ENCODE measurements at places on chromosomes 3 and 15.
A peak's percentile ranks its signal among the peaks of the same experiment; 100 is the strongest.

GRCh38 chr3:178022599-178022998, 513.6 kb upstream of the KCNMB2 start:
- no peak for DNase-seq

DNA sequence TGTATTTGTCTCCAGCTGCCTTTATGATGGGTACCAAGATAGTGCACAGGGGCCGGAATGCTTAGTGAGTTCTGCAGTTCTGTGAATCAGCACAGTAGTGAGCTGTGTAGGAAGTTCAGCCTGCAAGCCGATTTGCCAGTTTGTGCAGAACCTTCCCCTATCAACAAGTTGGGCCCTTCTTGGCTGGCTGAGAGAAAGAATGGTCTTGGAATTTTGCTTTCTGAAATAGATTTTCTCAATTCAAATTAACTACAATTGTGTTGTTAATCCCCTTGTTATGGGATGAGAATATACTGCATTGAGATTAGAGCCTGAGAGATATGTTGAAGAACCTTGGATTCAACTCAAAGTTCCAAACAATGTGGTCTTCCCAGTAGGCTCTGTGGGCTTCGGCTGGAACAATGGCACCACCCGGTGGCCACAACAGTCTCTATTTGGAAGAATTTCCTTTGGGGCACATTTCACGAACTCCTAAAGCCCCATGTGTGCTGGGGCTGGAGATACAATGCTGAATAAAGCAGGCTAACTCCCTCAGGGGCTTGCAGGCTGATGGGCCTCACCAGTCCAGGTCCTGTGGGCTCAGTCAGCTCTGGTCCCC, 59.1 kb downstream of the TRIM42 start:
- peak; percentile 43 for DNase-seq

DNA sequence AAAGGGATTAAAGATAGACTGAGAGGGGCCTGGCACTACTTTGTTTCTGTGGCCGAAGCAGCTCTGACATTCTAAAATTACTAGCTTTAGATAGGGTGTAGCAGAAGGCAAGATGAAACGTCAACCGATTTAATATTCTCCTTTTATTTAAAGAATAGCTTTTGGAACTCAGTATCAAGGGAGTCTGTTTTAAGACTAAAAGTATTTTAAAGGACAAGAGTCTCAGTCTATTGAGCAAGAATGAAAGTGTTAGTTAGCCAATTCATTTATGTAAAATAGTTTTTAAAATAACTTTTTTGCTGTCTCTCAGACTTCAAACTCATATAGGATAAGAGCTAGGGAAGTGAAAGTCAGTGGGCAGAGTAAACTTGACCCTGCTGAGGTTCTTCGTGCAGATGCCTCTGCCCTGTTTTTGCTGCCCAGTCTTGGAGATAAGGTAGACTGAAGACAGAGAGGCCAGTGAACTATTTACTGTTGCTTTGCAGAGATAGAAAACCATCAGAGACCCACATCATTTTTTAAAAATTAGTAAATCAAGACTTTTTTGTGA, 1090.9 kb downstream of the ROBO2 start:
- DNase-seq, result no peak

DNA sequence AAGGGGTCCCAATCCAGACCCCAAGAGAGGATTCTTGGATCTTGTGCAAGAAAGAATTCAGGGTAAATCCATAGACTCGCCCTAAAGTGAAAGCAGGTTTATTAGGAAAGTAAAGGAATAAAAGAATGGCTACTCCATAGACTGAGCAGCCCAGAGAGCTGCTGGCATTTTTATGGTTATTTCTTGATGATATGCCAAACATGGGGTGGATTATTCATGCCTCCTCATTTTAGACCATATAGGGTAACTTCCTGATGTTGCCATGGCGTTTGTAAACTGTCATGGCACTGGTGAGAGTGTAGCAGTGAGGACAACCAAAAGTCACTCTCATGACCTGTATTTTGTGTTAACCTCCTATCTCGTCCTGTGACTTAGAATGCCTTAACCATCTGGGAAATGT, 142.2 kb downstream of the DOCK3 start:
- no peak for DNase-seq

GRCh38 chr15:84725001-84725491, 9.1 kb upstream of the SEC11A start:
- DNase-seq, result no peak

DNA sequence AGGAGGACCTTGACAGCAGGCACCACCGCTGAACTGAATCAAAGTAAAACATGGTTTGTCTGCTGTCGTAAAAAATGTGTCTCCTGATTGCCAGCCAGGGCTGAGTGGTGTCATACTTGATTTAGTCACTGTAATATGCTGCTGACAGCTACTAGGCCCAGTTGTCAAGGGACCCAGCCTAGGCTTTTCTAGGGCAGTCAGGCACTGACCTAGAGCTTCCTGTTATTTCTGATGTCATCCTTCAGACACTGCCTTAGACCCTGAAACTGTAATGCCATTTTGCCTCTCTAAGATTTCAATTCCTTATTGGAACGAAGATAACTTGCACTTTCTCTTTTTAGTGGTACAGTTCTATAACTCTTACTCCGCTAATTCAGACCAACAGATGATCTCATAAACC, 2.6 kb upstream of the MRPL3 start:
- no peak for DNase-seq

DNA sequence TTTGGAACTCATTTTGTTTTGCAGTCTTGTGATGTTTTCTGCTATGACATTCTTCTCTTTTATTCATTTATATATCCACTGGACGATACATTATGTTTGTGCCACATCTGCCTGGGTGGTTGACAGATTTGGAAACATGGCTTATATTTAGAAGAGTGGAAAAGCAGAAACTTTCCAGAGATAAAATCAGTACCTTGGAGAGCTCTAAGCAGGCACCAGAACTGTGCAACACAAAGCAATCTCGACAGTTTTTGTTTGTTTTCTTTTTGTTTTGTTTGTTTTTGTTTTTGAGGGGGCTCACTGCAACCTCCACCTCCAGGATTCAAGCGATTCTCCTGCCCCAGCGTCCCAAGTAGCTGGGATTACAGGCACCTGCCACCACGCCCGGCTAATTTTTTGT, 45.5 kb downstream of the SYN2 start:
- DNase-seq, result no peak

GRCh38 chr3:26967501-26967900, 344.9 kb downstream of the LRRC3B start:
- no peak for DNase-seq

DNA sequence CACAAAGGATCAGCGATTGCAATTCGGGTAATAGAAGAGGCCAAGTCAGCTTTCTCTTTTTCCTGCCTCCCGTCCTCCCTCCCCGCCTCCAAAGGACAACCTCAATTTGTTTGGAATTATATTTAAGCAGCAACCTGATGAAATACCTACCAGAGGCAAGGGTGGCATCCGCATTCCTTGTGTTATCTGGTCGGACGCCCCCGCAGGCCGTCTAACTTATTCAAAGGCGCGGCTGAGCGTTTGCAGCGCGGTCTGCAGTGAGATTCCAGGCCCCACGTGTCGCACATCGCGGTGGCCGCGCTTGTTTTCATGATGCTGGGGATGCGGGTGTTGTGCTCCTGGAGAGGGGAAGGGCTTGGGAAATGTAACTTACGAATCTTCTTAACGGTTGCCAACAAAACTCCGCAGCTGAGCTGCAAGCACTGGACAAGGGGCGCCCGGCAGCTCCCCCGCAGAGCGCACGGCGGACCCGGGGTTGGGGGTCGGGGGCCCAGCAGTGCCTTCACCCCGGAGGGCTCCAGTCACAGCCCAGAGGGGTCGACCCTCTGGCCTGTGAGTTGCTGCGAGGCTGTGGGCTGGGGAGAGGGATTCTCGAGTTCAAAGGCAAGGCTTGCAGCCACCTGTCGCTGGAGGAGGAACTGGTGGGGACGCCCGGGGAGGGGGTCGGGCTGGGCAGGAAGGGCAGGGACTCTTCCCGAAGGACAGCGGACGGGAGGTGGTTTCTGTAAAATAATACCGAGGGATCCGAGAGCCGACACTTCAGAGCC, 20.5 kb upstream of the RGMA start:
- no peak for DNase-seq

- no peak for DNase-seq
These were observed 54.3 kb upstream of the ADCY5 start for GRCh38 chr3:123503203-123503602.

DNA sequence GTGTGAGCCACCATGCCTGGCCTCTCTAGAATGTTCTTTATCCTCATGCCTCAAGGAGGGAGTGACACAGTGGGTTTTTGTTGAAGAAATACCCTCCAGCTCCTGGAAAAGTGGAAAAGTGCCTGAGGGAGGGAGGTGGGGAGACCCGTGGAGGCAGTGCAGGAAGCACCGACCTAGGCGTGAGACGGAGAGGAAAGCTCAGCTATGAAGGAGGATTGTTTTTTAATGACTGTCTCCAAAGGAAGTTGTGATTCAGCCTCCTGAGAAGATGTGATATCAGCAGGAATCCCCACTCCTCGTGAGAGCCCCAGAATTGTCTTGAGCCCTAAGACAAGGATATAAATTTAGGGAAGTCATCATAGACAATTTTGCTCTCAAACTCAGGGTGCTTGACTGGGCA, 21.7 kb downstream of the RPLP1 start:
- DNase-seq, result no peak

DNA sequence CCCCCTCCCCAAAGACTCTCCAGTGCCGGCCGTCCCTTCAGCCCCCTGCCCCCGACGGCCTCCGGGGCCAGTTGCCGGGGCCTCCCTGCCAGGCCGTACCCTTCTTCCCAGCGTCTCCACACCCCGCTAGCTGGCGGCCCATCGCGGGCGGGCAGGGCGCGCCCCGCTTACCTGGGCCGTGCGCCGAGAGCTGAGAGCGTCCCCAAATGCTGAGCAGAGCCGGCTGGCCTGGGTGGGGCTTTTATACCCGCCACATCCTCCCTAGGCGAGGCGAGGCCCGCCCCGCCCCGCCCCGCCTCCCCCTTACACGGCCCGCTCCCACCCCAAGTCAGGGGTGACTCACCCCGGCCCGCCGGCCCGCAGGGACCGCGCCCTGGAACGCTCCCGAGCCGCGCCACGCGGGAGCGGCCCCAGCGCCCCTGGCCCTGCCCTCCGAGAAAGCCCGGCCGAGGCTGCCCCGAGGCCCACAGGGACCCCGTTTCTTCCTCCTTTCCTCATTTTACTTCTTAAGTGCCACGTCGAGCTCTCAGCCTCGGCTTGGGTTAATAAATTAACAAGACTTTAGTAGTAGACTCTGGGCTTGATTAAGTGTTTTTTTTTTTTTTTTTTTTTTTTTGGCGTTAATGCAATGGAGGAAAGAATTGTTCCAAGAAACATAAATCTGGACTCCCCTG, at the start of gene ANXA2:
Gene ANXA2, minus strand, starts transcription at position 215 of the 674 bp plus-strand sequence. CDS start 11,911 bp downstream, outside the sequence.
- DNase-seq, result peak; percentile 94

GRCh38 chr3:52240886-52241370, 2.0 kb upstream of the TWF2 start:
- DNase-seq, result no peak

GRCh38 chr15:85086855-85087254, 105.2 kb downstream of the PDE8A start:
- DNase-seq, result no peak

GRCh38 chr3:196889844-196890708, 22.4 kb downstream of the SENP5 start:
- DNase-seq, result no peak

- no peak for DNase-seq
These were observed 313.2 kb downstream of the AGBL1 start for GRCh38 chr15:86392874-86393273.

DNA sequence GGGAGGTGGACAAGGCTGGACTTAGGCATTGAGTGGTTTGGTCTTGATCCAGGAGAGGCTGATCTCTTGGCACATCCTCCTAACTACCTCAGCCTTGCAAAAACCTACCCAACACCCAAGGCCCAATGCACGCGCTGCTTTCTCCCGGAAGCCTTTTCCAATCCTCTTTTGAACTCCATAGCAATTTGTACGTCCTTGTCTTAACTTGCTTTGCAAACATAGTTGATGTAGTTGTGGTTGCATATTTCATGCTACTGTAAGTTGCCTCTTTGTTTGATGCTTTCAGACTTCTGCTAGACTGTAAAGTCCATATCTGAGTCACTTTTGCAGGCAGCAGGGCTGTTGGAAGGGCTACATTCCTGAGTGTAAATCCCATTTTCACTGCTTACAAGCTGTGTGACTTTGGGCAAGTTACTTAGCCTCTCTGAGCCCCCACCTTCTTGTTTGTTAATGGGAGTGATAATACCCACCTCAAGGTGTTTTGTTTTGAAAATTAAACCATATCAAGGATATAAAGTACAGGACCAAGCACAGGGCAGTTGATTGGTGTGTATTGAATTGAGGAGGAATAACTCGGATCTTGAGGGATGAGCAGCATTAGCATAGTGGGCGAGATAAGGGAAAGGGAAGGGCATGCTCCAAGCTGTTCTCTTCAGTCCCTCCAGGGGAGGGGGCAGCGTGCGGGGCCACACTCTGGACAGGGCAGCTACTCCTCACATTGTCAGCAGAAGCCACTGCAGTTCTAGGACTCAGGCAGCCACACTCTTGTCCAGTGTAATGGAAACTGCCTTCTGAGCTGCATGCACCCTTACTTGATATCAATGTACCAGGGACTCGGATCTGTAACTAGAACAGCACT, 28.8 kb downstream of the SIAH2 start:
- DNase-seq, result peak; percentile 58

- DNase-seq, result no peak
These were observed 229.2 kb upstream of the KCNH8 start for GRCh38 chr3:18919158-18919557.

DNA sequence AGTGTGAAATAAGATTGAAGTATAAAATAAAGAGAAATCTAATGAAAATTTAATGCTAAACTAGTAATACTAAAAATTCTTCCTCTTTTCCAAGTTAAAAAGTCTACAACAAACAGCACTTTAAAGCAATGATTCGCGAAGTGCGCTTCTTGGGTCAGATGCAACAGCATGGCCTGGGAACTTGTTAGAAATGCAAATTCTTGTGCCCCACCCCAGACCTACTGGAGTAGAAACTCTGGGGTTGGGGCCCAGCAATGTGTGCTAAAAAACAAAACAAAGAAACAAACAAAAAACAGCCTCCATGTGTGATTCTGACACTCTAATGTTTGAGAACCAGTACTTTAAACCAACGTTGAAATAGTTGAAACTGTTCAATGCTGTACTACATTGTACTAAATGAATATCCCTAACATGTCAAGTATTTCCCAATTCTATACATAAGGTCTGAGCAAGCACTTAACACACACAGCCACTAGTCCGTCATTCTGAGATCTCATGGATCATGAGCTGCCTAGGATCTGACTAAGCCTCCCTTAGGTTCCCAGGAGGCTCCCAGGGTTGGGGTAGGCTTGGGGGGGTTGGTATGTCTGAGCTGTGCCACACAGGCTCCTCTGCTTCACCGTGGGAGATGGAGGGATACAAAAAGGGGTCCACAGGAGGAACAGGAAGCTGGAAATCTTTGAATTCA, 6.1 kb downstream of the RASGRP1 start:
- DNase-seq, result no peak

DNA sequence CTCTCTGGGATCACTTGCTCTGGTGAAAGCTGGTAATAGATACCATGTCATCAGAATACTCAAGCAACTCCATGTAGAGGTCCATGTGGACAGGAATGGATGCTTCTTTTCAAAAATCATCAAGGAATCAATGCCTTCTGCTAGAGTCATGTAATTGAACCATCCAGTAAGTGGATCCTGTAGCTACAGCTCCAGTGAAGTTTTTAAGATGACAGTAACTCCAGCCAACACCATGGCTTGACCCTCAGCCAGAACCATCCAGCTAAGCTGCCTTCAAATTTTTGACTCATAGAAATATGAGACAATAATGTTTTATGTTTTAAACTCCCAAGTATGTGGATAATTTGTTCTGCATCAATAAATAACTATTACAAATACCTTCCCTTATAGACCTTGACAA, 923.7 kb downstream of the EPHA3 start:
- DNase-seq, result no peak

GRCh38 chr3:160564949-160565441, 376 bp downstream of the KPNA4 start:
- DNase-seq, result peak; percentile 35

GRCh38 chr3:135393159-135393558, 572.4 kb upstream of the PPP2R3A start:
- DNase-seq, result no peak
